ENCODE measurements at places on chromosomes 16 and 17. TPM values are rescaled to one million over a fixed set of nuclear protein-coding genes. Genes with fewer than 3 reads are reported as not detected.

The RRAD gene
- polyA plus RNA-seq, result not detected

The USP6 gene
- polyA plus RNA-seq, result 0.06 TPM

The LRRC37A gene
- 0.27 TPM for polyA plus RNA-seq

The ENKD1 gene
- 1.5 TPM for polyA plus RNA-seq

DNA sequence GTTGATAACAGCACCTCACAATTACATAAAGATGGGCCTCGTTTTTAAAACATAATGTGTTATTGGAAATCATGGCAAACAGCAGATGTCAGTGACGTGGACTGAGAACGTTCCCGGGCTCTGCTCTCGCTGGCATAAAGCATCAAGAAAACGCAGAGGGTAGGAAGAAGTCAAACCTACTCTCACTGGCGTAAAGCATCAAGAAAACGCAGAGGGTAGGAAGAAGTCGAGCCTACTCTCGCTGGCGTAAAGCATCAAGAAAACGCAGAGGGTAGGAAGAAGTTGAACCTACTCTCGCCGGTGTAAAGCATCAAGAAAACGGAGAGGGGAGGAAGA is 110.6 kb downstream of the VPS53 start:
- no peaks in the 10 kb centered on the region for H3K27me3 ChIP-seq
- DNase-seq, result no peak
- H3K4me1 ChIP-seq, result no peaks in the 10 kb centered on the region
- no peak overlapping the region for H3K27ac ChIP-seq

- peaks cover 50% of the 10 kb centered on the region for H3K4me1 ChIP-seq
- H3K27me3 ChIP-seq, result no peaks in the 10 kb centered on the region
- no peak for DNase-seq
- H3K27ac ChIP-seq, result peak overlapping the region; percentile 75
- H3K36me3 ChIP-seq, result peaks cover 96% of the 10 kb centered on the region
- H3K4me3 ChIP-seq, result no peak overlapping the region
Measured at GRCh38 chr16:68297908-68298307, 12.8 kb downstream of the SLC7A6OS start.

- no peak overlapping the region for H3K4me3 ChIP-seq
- no peaks in the 10 kb centered on the region for H3K4me1 ChIP-seq
- H3K36me3 ChIP-seq, result peaks cover 80% of the 10 kb centered on the region
- H3K27ac ChIP-seq, result no peak overlapping the region
Measured at GRCh38 chr16:68981971-68982370, 123.5 kb upstream of the HAS3 start.

GRCh38 chr16:87371261-87371866 is 12.2 kb downstream of the FBXO31 start:
- H3K27ac ChIP-seq, result peak overlapping the region; percentile 14
- no peak for DNase-seq
- H3K4me3 ChIP-seq, result no peak overlapping the region
- peaks cover 47% of the 10 kb centered on the region for H3K4me1 ChIP-seq

DNA sequence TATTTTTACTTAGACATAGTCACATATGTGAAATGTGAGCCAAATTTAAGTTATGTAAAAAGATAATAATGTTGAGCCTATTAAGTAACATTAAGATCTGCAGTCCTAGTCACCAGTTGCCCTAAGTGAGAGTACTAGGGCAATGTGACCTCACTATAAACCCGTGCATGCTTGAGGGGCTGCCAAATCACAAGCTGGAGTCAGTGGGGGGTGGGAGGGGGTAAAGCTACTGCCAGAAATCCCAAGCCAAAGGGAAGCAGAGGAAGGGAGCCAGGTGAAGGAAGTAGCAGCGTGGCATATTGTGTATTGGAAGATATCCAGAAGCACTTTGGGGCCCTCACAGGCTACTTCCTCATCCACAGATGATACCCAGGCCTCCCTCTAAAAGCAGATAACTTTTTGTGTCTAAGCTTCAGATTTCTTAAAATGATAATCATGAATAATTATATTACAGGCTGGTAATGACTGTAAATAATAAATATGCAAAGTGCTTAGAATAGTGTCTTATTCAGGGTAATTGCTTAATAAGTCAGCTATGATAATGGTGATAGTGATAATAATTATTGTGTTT is 134.1 kb downstream of the CA10 start:
- peaks cover 3% of the 10 kb centered on the region for H3K27me3 ChIP-seq
- no peaks in the 10 kb centered on the region for H3K4me1 ChIP-seq
- no peak overlapping the region for H3K4me3 ChIP-seq
- no peak overlapping the region for H3K27ac ChIP-seq

DNA sequence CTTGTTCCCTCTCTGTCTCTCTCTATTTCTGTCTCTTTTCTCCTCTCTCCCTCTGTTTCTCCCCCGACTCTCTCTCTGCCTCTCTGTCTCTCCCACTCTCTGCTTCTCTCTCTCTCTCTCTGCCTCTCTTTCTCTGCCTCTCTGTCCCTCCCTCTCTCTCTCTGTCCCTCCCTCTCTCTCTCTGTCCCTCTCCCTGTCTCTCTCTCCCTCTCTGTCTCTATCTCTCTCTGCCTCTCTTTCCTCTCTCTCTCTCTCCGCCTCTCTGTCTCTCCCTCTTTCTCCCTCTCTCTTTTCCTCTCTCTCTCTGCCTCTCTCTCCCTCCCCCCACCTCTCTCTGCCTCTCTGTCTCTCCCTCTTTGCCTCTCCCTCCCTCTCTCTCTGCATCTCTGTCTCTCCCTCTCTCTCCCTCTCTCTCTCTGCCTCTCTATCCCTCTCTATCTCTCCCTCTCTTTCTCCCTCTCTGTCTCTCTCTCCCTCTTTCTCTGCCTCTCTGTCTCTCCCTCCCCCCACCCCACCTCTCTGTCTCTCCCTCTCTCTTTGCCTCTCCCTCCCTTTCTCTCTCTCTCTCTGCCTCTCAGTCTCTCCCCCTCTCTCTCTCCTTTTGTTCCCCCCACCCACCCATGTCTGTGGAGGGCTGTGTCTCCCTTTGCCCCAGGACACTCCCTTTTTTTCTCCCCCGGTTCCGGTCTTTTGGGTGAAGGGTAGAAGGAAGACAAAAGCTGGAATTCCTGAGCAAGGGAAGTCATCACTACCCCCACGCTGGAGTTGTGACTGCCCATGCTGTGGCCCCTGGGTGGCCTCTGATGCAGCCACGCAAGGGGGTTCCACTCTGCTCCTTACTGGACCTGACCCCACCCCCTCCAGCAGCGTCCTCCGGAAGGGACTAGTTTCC is 27.1 kb upstream of the MGAT5B start:
- H3K27ac ChIP-seq, result no peak overlapping the region
- no peak overlapping the region for H3K4me3 ChIP-seq
- no peak for DNase-seq
- H3K27me3 ChIP-seq, result peaks cover 34% of the 10 kb centered on the region
- no peaks in the 10 kb centered on the region for H3K36me3 ChIP-seq

DNA sequence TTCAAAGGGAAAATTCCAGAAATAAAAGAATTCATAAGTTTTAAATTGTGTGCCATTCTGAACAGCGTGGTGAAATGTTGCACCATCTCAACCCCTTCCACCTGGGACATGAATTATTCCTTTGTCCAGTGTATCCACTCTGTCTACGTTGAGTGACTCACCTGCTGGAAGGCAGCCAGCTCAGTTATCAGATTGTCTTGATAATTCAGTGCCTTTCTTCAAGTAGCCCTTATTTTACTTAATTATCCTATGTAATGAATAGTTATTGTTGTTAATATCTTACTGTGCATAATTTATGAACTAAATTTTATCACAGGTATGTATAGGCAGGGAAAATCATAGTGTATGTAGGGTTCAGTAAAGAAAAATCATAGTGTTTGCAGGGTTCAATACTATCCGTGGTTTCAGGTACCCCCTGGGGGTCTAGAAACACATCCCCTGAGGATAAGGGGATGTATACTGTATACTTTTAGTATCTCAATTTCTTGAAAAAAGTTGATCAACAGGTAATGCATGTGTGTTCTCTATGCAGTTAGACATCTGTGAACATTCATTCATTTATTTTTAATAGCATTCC is 7.7 kb upstream of the PCTP start:
- H3K27me3 ChIP-seq, result peaks cover 11% of the 10 kb centered on the region
- H3K27ac ChIP-seq, result no peak overlapping the region
- H3K4me1 ChIP-seq, result no peaks in the 10 kb centered on the region
- H3K4me3 ChIP-seq, result no peak overlapping the region
- DNase-seq, result no peak

DNA sequence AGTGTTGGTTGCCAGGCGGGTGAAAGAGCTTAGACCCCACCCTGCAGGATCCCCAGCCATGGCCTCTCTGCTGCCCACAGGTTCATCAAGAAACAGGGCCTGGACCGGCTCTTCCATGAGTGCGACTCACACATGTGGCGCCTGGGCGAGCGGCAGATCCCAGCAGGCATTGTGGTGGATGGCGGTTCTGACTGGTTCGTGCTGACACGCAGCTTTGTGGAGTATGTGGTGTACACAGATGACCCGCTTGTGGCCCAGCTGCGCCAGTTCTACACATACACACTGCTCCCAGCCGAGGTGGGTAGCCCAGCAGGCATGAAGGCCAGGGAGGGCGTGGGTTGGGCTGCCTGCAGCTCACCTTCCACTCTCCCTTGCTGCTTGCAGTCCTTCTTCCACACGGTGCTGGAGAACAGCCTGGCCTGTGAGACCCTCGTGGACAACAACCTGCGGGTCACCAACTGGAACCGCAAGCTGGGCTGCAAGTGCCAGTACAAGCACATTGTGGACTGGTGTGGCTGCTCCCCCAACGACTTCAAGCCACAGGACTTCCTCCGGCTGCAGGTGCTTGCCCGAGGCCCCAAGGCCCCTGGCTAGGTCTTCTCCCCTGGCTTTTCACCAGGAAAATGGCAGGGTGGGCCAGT is 9.9 kb downstream of the XYLT2 start:
- H3K36me3 ChIP-seq, result peaks cover 49% of the 10 kb centered on the region
- H3K27me3 ChIP-seq, result no peaks in the 10 kb centered on the region
- H3K4me1 ChIP-seq, result peaks cover 20% of the 10 kb centered on the region
- no peak for DNase-seq

- peaks cover 23% of the 10 kb centered on the region for H3K36me3 ChIP-seq
- no peaks in the 10 kb centered on the region for H3K4me1 ChIP-seq
- no peak for DNase-seq
- no peaks in the 10 kb centered on the region for H3K27me3 ChIP-seq
Measured at GRCh38 chr16:78984887-78985464, 615.6 kb downstream of the MAF start.
